ENCODE measurements at places on chromosomes 12 and 14.
A peak's percentile ranks its signal among the peaks of the same experiment; 100 is the strongest.

DNA sequence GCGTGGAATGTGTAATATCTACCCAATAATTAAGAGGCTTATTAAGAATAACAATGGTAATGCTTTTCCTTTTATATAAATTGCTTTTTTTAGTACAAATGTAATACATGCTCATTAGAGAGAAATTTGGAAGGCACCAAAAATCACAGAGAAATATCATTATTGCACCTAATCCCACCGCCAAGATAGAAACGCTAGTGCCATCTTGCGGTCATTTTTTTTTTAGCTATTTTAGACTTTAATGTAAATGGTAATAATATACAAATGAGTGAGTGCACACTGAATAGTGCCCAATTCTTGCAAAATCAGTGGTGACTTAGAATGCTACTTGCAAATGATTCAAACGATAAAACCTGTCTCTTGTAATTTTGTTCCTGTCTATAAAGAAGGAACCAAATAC lies 576.8 kb upstream of the TMEM132C start:
- no peak for DNase-seq
- H3K4me3 ChIP-seq: no peak overlapping the region
- no peaks in the 10 kb centered on the region for H3K4me1 ChIP-seq
- no peaks in the 10 kb centered on the region for H3K36me3 ChIP-seq

- H3K4me1 ChIP-seq: no peaks in the 10 kb centered on the region
- no peak overlapping the region for H3K27ac ChIP-seq
- H3K36me3 ChIP-seq: no peaks in the 10 kb centered on the region
- no peaks in the 10 kb centered on the region for H3K27me3 ChIP-seq
- no peak overlapping the region for H3K4me3 ChIP-seq
- no peak for DNase-seq
Observed at GRCh38 chr14:83632375-83632774, 1897.6 kb upstream of the FLRT2 start.

GRCh38 chr14:78292003-78292402 lies 121.8 kb downstream of the NRXN3 start:
- DNase-seq: no peak
- no peaks in the 10 kb centered on the region for H3K4me1 ChIP-seq
- H3K36me3 ChIP-seq: no peaks in the 10 kb centered on the region
- H3K4me3 ChIP-seq: no peak overlapping the region

DNA sequence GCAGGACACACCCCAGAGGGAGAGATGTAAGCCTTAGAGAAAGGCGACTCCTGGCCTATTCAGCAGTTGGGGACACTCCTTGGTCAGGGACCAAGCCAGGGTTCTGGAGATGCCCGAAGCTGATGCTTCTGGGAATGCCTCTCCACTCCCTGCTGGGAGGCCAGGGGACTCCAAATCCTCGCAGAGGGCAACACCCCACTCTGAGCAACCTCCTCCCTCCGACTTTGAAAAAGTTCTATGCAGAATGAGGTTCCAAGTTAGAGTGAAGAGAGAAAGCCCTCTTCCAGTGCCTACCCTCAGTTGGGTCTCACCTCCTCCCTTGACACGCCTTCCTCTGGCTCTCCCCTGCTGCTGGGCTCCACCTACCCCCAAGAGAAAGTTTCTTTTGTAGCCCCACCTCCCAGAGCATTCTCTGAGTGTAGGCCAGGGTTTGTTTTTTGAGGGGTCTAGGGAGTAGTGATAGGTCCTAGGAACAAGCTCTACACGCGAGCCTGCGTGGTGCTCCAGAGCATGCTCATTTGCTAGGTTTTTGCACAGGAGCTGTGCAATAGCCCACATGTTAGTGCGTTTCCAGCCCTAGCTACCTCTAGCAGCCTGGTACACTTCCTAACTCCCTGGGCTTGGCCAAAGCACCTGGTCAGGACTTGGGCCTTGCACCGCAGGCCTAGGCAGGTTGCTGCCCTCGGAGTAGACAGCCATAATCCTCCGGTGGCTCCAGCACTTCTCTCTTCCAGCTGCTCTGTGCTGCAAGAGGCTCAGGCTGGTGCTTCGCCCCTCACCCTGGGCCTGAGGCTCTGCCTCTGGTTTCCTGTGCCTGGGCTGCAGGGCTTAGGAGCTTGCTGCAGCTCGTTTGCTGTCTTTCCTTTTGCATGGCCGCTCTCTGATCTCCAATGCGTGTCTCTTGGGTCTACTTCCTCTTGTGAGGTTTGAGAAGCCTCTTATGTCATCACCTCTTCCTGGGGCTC lies 590 bp upstream of the CEBPE start:
- peak; percentile 35 for DNase-seq
- H3K27ac ChIP-seq: no peak overlapping the region
- no peak overlapping the region for H3K4me3 ChIP-seq
- H3K4me1 ChIP-seq: peaks cover 15% of the 10 kb centered on the region

- DNase-seq: peak; percentile 62
- H3K36me3 ChIP-seq: peaks cover 23% of the 10 kb centered on the region
- H3K27ac ChIP-seq: peak overlapping the region; percentile 93
- peaks cover 56% of the 10 kb centered on the region for H3K27me3 ChIP-seq
Observed at GRCh38 chr12:6773590-6774351, 1.5 kb downstream of the LAG3 start.

GRCh38 chr14:22177870-22178269 lies 411.2 kb downstream of the DAD1 start:
- H3K36me3 ChIP-seq: no peaks in the 10 kb centered on the region
- peaks cover 14% of the 10 kb centered on the region for H3K27me3 ChIP-seq
- H3K4me1 ChIP-seq: peaks cover 24% of the 10 kb centered on the region
- DNase-seq: no peak
- peak overlapping the region; percentile 72 for H3K4me3 ChIP-seq

- H3K27ac ChIP-seq: no peak overlapping the region
- no peak for DNase-seq
- H3K4me3 ChIP-seq: no peak overlapping the region
- H3K27me3 ChIP-seq: no peaks in the 10 kb centered on the region
- peaks cover 4% of the 10 kb centered on the region for H3K36me3 ChIP-seq
Observed at GRCh38 chr12:67388331-67389138, 119.4 kb downstream of the CAND1 start.

GRCh38 chr12:34296143-34297041 lies 274.1 kb downstream of the ALG10 start:
- peak; percentile 58 for DNase-seq
- no peak overlapping the region for H3K27ac ChIP-seq
- peaks cover 18% of the 10 kb centered on the region for H3K36me3 ChIP-seq
- no peaks in the 10 kb centered on the region for H3K27me3 ChIP-seq
- H3K4me3 ChIP-seq: no peak overlapping the region

DNA sequence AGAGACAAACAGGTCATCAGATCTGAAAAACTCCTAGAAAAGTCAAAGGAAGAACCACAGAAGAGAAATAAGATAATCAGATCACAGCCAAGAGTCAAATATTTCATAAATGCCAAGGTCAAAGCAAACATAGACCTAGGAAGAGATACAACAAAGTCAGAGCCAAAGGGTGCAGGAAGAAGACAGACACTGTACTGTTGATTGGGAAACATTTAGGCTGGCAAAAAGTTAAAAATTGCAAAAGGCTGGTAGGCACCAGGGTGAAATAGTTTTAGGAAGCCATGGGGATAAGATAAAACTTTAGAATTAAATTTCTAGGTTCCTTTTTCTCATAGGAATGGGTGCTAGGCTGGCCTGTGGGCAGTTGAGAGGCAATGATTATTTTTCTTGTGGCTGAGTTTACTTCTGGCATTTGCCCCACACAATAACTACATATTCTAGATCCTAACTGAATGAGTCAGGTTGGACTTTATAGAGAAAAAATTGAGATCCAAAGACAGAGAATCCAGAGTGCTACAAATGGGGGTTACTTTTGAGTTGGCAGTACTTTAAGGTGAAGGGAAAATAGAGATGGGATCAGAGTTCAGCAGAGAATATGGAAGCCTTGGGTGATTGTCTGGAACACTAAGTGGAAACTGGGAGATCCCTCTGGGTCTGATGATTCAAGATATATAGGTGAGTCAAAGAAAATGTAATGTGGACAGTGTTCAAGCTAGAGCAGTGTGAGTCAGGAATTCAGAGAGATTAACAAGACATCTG lies 215.5 kb downstream of the C12orf50 start:
- no peak for DNase-seq
- H3K36me3 ChIP-seq: peaks cover 5% of the 10 kb centered on the region
- H3K27me3 ChIP-seq: no peaks in the 10 kb centered on the region
- no peak overlapping the region for H3K4me3 ChIP-seq
- no peaks in the 10 kb centered on the region for H3K4me1 ChIP-seq

DNA sequence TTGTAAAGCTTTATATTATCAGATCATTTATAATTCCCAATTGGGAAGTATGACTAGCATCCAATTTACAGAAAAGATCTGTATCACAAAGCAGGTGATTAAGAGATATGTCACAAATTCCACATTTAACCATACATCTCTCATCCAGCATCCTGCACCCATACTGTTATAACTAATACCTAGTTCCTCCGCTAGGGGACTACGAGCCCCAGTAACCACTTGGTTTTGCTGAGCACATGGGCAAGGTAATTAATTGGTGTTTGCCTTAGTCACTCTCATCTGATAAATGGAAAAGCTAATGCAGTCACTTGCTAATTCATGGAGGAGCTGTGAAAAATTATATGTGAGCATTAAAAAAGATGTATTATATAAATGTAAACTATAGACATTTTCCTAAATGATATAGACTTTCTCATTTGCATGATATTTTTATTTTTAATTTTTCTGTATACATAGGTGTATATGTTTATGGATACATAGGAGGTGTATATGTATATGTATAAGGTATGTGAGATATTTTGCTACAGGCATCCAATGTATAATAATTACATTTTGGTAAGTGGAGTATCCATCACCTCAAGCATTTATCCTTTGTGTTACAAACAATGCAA lies 1031.8 kb downstream of the GALC start:
- DNase-seq: no peak
- no peaks in the 10 kb centered on the region for H3K36me3 ChIP-seq
- H3K4me1 ChIP-seq: no peaks in the 10 kb centered on the region
- H3K27ac ChIP-seq: no peak overlapping the region

- H3K27ac ChIP-seq: no peak overlapping the region
- H3K4me1 ChIP-seq: no peaks in the 10 kb centered on the region
- H3K27me3 ChIP-seq: no peaks in the 10 kb centered on the region
- H3K4me3 ChIP-seq: no peak overlapping the region
- H3K36me3 ChIP-seq: no peaks in the 10 kb centered on the region
Observed at GRCh38 chr12:99946131-99946530, 38.6 kb downstream of the ANKS1B start.
